ENCODE measurements at places on chromosomes 16 and 17.

GRCh38 chr16:86042393-86042792 lies 143.4 kb downstream of the IRF8 start:
- DNase-seq: no peak

GRCh38 chr16:6206080-6206479 lies 1108.5 kb upstream of the EEF2KMT start:
- DNase-seq: peak; percentile 96

- no peak for DNase-seq
Observed at GRCh38 chr16:19182481-19182880, 14.4 kb downstream of the SYT17 start.

DNA sequence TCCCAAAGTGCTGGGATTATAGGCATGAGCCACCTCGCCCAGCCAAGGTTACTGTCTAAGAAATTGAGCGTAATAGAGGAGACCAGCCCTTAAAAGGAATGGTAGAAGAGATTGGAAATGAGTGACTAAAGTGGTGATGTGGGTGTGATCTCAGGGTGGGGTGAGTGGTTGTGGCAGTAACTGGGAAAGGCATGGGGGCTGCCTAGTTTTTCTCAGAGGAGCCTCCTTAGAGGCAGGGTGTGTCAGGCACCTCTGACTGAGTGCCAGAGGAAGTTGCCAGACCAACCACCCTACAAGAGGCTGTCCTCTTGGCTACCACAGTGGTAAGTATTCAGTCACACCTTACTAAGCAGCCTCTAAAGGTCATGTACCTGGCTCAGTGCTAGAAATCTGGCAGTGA lies 8.9 kb downstream of the DUS2 start:
- no peak for DNase-seq

- DNase-seq: peak; percentile 81
Observed at GRCh38 chr17:46977348-46977747, 1.7 kb downstream of the RPRML start.

DNA sequence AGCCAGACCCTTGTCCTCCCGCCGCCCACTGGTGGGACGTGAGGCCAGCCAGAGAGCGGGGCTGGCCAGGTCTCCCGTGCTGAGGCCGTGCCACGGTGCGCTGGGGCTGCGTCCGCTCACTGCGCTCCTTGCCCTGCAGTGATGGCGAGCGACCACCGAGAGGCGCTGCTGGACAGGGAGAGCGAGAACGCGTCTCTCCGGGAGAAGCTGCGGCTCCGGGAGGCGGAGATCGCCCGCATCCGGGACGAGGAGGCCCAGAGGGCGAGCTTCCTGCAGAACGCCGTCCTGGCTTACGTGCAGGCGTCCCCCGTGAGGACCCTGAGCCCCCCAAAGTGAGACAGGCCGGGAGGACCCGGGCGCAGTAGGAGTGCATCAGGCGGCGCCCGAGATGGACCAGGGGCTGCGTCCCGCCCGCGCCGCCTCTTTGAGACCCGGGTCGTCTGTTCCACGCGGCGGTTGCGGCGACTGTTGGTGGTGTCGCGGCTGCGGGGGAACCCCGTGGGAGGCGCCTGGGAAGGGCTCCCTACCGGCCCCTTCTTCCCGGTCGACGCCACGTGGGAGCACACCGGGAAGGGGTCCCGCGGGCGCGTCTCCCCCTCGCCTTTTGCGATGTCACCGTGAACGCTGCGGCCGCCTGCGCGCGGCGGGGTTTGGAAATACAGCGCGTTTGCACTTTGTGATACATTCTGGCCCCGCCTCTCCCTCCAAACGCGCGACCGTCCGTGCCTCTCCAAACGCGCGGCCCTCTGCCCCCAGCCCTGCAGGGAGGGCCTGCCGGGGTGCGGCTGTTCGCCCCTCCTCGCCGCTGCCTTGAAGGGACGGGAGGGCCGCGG lies 792 bp upstream of the RAC3 start:
- peak; percentile 83 for DNase-seq

GRCh38 chr17:31462261-31462660 lies 70.8 kb downstream of the RAB11FIP4 start:
- no peak for DNase-seq

DNA sequence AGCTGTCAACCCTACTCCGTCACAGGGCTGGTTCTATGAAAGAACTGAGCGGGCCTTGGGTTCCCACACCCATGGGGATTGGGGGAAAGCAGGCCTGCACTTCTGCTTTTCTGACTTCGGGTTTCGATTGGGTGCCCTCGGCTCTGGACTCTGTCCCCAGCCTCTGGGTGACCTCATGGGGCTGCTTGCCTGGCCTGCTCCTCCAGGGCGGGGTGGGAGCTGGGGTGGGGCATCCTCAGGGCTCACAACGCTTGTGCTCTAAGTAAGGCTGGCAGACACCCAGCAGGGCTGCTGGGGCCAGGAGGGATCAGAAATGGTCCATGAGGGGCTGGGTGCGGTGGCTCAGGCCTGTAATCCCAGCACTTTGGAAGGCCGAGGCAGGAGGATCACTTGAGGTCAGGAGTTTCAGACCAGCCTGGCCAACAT lies 19.2 kb downstream of the ARHGAP27 start:
- DNase-seq: no peak

DNA sequence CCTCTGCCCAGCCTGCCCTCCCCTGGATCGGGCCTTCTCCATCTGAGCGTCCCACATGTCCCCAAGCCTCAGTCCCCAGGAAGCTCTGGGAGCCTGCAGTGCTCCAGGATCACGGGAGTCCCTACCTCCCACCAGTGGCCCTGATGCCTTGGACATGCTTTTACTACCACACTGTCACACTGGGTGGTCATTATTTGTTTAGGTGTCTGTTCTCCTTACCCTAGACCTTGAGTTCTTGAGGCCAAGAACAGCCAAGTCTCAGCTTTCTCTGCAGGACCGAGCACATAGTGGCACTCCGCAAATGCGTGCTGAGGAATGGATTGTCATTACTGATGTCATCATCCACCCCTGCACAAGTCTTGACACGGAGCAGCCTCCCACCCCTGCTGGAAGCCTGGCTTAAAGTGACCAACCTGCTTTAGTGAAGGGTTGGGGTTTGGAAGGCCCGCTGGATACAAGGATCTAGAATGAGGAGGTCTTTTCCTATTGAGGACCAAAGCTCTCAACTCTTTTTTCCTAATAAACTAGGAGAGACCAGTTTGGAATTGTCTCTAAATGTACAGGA lies 132.9 kb upstream of the CRHR1 start:
- DNase-seq: no peak

- peak; percentile 54 for DNase-seq
Observed at GRCh38 chr17:82544431-82545070, 25.0 kb downstream of the FOXK2 start.

- peak; percentile 91 for DNase-seq
Observed at GRCh38 chr17:52158450-52159042, at the start of gene CA10. Gene CA10, minus strand, starts transcription at chr17:52158714.

DNA sequence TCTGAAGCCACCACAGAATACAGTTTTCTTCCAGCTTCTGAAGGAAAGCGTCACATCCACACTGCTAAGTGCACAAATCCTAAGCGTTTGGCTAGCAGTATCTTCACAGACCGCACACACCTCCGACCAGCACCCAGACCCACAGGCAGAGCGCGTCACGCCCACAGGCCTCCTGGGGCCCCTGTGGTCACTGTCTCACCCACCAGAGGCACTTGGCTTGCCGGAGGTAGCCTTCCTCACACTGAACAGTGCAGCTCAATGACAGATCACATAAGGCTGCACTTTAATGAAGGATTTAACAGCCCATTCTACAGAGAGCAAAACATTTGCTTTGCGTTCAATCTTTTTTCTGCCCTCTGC lies 21.2 kb downstream of the SPHK1 start:
- DNase-seq: no peak

DNA sequence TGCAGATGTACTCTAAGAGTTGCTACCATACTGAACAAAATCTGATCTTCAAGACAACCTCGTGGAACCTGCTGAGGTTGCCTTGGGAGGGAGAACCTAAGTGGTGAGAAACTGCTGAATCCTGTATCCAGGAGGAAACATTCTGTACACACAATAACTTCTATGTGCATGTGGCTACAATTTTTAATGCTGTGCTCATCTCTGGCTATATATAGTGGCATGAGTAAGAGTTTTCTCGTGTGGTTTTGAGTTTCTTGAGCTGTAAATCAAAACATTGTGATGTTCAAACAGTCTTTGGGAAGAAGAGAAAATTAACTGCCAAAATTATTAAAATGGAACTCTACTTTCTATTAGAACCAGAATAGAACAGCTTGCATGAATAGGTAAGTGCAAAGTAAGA lies 206.8 kb downstream of the CA10 start:
- no peak for DNase-seq

- DNase-seq: no peak
Observed at GRCh38 chr17:74759243-74759801, 10.9 kb downstream of the NHERF1 start.

DNA sequence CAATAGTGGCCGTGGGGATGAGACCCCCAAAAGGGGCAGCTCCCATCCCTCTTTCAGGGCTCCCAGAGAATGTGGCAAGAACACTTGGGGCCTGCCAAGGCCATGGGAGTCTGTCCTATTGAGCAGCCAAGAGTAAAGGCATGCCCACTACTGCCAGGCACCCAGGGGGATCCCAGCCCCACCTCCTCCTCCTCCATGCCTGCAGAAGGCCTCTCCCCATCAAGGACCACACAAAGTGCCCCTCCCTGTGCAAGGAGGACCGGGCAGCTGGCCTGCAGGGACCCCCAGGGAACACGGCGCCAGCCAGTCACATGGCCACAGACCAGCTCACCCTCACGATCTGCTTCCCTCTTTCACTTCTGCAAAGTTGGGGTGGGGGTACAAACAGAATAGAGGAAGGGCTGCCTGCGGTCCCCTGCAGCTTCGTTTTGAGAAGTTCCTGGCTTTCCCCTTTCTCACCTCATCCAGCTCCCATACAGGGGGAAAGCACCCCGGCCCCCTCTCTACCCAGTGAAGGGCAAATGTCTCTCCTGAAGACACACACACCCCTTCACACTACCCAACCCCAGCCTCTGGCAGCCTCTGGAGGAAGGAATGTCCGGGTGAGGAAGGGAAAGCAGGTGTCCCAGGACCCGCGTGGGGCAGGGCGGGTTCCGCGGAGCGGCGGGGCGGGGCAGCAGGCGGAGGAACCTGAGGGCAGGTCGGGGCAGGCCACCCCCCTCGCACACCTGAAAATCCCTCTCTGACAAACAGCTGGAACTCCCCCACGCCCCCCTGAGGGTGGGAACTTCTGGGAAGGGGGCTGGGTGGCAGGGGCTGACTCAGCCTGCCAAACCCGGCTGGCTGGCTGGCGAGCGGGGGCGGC lies 2.0 kb downstream of the PPP1R9B start:
- DNase-seq: no peak

DNA sequence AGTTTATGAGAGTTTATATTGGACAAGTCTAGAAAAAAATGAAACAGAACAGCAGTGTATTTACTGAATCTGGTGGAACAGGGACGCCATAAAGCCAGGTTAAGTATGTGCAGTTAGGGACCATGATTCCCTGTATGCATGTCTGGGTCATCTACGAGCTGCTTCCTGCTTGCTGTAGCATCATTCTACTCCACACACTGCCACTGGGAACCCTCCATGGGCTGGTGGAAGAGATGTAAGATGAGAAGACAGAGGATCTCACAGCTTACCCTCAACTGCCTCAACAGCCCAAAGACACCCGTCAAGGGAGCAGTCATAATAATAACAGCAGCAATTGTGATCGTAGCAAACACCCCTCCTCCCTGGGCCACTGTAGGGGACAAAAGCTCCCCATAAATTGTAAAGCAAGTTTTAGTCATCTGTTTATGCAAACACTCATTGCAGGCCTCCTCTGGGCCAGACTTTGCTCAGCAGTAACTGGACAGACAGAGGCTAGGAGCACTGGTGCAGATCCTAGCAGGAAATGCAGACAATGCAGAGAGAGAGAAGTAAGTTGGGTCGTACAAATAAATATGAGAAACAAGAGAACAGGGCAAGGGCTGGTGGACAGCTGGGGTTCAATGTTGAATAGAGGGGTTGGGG lies 188.0 kb downstream of the SOX9 start:
- no peak for DNase-seq

DNA sequence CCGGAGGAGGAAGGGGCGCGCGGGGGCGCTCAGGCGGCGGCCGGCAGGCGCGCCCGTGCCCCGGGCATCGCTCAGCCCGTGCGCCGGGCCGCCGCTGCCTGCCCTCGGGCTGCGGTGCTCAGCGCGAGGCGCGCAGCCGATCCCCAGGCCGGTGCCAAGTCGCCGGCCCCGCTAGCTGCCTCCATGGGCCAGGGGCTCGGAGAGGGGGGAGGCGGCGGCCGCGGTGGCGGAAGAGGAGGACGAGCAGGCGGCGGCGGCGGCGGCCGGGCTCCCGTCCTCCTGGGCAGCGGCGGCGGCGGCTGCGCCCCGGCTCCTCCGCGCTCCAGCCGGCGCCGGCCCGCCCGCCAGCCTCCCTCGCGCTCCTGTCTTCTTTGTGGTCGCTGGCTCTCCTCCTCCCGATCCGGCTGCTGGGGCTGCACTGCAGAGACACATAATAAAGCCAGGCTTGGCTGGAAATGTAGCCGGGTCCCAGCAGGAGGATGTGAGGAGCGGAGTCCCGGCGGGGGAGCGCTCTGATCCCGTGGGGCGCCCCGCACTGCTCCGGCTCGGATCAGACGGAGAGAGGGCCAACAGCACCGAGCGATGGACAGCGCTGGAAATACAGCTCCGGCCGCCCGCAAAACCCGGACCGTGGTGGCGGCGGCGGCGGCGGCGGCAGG lies 889 bp upstream of the ZNF423 start:
- DNase-seq: peak; percentile 78

- no peak for DNase-seq
Observed at GRCh38 chr17:66371561-66371960, 69.1 kb downstream of the PRKCA start.
